NCI-H774 (cell line): ENCODE measurements at places on chromosomes 4 and X.
A peak's percentile ranks its signal among the peaks of the same experiment; 100 is the strongest.

GRCh38 chr4:85834934-85835333, 360.0 kb downstream of the ARHGAP24 start:
- DNase-seq: no peak

DNA sequence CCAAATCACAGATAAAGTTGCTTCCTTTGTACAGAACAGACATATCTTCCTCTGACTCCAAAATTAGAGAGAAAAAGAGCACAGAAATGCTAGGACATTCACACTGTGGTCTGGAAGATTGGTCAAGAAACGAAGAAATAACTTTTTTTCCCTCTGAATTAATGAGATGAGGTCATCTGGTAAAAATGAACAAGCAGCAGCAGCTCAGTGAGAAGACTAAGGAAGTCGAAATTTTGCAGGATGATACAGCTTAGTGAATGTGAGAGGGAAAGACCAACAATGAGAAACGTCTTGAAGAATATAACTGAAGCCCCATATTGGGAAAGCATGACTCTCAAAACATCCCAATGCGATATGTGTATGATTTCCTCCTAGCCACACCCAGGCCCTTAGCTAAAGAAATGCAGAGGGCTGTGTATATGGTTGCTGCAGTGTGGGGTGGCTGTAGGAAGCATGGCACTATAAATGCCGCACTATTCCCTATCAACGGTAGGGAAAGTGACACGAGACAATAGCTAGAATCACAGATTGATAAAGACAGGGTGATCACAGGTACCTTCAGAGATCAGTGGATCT, 208.6 kb downstream of the VEGFC start:
- no peak for DNase-seq

DNA sequence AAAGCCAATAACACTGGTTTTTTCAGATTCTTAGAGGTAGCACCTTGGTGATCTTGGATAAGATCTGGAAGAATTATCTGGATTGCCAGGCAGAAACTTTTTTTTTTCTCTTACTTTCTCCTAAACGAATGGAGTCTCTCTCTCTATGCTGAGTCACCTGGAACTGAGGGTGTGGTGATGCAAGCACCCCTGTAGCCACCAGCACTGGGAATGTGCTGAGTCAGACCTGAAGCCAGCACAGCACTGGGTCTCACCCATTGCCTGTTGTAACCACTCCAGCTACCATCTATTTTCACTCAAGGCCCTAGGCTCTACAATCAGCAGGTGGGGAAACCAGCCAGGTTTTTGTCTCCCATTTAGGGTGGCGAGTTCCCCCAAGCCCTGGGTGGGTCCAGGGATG, 923.8 kb downstream of the RAPGEF2 start:
- no peak for DNase-seq

DNA sequence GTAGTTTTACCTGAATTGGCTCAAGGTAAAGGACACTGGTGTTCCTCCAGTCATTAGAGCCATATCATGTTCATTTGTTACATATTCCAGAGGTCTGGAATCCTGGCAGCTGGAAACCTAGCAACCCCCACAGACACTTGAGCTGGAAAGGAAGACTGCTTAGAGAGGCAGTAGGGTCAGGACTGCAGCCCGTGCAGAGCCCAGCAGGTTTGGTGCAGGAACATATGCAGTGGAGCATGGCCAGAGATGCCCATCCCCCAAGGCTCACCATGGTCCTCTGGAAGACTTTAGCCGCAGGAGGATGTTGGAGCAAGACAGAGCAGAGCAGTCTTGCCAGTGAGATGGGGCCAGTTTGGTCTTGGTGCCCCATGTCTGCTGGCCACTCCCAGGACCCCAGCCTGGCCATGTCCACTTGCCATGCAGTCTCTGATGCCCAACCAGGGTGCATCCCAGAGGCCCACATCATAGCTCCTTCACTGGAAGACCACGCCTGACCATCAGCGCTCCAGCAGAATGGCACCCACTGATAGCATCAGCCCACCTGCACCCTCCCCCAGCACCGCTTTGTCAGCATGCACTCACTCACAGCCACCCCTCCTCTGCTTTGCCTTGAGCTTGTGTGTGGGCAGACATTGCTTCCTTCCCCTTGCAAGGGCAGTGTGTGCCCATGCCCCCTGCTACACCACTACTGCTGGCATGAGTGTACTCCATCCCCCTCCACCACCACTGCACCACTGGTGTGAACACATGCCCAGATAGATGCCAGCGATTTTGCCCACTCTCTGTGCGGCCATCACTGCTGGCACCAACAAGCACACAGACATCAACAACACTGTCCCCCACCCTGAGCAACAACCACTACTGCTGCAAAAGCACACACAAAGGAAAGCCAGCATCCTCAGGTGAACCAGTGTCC, 190.3 kb upstream of the SPOCK3 start:
- no peak for DNase-seq

DNA sequence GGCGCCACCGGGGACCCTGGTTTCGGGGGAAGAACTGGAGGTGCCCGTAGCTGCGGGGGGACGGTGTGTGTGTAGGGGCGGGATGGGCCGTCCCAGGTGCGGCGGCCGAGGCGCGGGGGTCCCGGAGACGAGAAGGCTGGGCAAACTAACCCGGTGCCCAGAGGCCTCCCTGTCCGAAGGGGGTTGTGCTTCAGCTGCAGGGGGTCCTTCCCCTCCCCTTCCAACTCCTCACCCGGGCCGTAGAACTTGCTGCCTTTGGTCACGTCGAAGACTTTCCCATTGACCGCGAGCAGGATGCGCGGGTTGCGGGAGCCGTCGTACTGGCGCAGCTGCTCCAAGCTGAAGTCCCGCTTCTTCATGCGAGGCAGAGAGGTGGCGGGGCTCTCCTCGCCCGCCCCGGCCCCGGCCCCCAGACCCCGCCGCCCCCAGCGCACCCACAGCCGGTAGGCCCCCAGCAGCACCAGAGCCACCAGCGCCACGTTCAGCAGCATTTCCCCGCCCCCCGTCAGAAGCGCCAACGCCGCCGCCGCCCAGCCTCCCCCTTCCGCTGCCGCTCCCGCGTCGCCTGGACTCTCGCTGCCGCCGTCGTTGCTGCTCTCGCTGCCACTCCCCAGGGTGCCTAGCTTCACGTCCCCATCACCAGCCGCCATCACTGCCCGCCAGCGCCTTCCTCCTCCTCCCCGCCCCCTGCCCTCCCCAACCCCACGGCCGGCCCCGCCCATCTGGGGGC, at the start of gene PGRMC2:
Gene PGRMC2, minus strand, starts transcription at position 673 of the 730 bp plus-strand sequence. Its CDS starts 23 bp downstream, at position 650.
- DNase-seq: no peak

- DNase-seq: peak; percentile 21
Observed at GRCh38 chr4:47031011-47031678, at the start of gene GABRB1. GABRB1 (plus strand) TSS chr4:47031567.

GRCh38 chr4:41204400-41204978, 9.9 kb downstream of the APBB2 start:
- DNase-seq: no peak

DNA sequence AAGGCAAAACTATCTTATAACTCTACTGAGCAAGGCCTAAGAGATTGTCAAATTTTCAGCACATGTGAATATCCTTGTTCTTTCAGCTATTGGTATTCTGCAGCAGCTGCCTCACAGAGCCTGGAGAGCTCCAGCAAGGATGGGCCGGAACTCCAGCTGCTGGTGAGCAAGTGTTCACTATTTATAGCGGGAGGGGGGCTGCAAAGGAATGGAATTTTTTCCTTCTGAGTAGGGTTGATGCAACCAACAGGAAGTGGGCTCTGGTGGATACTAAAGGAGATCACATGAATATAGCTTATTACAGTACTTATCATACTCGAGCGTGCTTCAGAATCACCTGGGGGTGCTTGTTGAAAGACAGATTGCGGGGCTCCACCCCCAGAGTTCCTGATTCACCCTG, 20.2 kb upstream of the SETD7 start:
- DNase-seq: no peak

- DNase-seq: no peak
Observed at GRCh38 chr4:37453999-37454800, 209.7 kb downstream of the NWD2 start.

DNA sequence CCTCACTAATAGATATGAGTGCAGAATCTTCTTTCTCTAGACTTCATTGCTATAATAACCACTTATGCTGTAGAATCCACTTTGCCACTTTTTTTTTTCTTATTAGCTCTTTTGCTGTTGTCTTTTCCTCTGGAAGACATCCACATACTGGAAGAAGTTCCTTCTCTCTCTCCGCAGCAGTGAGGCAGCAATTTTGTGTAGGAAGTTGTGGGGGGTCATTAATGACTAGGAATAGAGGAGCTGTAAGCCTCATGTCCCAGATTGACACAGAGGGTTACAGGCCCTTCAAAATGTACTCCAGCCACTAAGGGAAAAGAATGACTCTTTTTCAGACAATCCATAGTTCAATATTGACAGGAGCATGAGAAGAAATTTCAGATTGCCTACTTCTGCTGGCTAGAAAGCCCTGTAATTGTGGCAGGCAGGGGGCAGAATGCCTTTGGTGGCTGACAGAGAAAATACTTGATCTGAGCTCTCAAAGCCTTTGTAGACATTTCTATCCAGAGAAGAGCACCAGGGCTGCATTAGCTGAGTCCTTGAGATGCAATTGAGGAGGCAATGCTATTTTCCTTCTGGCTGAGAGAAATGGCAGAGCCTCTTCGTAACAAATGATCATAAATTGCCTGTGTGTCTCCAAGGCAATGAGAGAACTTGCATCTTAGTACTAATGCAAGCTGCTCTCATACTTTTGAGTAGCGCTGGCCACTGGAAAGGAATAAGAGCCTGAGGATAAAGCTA, 856.2 kb downstream of the STIM2 start:
- DNase-seq: no peak

DNA sequence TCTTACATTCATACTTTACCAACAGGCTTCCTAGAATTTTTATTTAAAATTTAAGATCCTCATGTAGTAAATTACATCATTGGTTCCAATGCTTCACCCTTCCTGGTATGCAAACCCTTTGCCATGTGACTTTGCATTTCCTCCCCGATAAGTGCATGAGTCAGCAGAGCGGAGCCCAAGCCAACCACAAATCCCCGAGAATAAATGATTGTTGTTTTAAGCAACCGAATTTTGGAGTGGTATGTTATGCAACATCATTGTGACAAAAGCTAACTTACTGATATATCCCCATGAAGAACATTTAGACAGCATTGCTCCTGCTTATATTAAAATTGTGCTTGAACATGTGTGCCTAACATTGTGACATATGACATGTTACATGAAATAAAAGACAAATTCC, 199.4 kb upstream of the DDX53 start:
- DNase-seq: no peak

GRCh38 chrX:29699239-29699638, 516.1 kb upstream of the MAGEB2 start:
- no peak for DNase-seq

DNA sequence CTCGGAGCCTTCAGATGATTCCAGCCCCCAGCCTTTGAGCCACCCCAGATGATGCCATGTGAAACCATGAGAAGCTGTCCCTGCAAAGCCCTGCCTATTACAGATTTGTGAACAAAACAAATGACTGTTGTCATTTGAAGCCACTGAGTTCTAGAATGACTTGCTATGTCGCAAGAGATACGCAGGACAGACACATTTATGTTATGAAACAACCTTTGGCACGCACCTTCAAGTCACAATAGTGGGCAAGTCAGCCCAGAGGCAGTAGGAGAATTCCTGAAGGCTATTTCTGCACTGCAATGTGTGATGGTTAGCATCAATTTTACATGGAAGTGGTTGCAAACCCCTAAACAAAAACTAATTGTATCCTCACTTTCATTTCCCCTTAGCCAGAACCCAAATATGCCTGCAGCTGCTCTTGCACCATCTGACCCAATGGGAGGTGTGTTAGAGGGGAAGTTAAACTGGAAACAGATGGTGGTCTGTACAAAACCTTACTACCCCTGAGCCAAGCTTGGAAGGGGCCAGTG, 174.4 kb upstream of the ATP6AP2 start:
- DNase-seq: no peak

- no peak for DNase-seq
Observed at GRCh38 chrX:41689711-41690110, 938 bp downstream of the GPR34 start.

GRCh38 chr4:122052677-122053076, 99.5 kb upstream of the BLTP1 start:
- DNase-seq: no peak

DNA sequence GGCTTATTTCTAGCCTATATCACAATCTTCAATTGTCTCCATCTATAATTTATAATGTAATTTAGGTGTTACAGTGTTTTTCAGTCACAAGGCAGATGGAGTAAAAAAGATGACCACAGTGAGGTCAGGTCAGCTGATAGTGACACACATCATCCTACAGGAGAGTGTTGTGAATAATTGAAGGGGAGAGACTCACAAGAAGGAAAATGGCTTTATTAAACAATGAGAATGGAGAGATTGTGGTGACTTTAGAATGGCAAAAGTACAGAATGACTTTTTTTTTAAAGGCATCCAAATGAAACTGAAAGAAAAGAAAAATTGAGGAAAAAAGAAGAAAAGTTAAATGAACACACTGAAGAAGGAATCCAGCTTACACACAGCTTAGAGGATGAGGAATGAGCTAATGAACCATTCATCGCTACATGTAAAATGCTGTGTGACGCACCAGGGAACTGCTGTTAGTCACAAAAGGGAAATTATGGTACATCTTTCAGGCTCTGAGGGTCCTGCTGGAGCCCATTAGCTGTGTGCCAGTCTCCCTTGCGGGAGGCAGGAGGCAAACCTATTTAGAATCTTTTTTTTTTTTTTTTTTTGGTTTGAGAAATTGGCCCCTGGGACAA, 56.6 kb downstream of the SPRY1 start:
- no peak for DNase-seq

- DNase-seq: no peak
Observed at GRCh38 chrX:37726346-37726745, 40.8 kb downstream of the XK start.

- DNase-seq: no peak
Observed at GRCh38 chr4:95869961-95870500, 30.1 kb downstream of the PDHA2 start.

GRCh38 chr4:69214716-69215115, at the start of gene UGT2B11:
UGT2B11 (minus strand) TSS chr4:69214748; CDS start chr4:69214722, 26 bp downstream.
- DNase-seq: no peak

- no peak for DNase-seq
Observed at GRCh38 chr4:4541040-4541631, 712 bp downstream of the STX18 start.

DNA sequence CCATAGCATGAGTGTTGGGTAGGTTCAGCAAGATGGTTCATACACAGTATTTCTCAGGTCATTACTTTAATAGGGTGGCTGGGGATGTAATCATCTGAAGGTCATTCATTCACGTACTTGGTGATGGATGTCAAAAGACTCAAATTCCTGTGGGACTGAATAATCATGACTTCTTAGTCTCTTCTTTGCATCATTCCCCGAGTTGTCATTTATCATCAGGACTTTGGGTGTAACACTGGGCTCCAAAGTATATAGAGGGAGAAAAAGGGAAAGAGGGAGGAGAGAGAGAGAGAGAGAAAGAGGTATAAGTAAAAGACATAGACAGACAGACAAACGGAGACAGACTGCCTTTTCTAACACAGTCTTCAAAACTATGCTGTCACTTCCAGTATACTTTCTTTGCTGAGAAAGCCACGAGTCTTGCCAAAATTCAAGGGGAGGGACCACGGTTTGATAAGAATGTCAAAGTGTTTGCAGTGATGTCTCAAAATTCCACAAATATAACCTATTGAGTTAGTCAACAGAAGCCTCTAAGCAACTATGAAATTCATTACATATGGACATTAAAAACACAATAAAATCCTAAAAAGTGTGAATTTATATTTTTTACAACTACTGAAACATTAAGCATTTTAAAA, 55.9 kb downstream of the UGT2A3 start:
- DNase-seq: no peak

GRCh38 chrX:68511255-68511654, 12.4 kb downstream of the YIPF6 start:
- DNase-seq: no peak
